ENCODE measurements at places on chromosomes 12 and 14. TPM values are rescaled to one million over a fixed set of nuclear protein-coding genes. Genes with fewer than 3 reads are reported as not detected.
A peak's percentile ranks its signal among the peaks of the same experiment; 100 is the strongest.

NGB gene
- polyA plus RNA-seq: not detected

SDR9C7 gene
- polyA plus RNA-seq: 0.22 TPM

ATL1 gene
- polyA plus RNA-seq: 11.0 TPM

LRRC9 gene
- 3.0 TPM for polyA plus RNA-seq

TMEM229B gene
- 1.9 TPM for polyA plus RNA-seq

PLCZ1 gene
- 0.52 TPM for polyA plus RNA-seq

BEGAIN gene
- 1.8 TPM for polyA plus RNA-seq

PLA2G1B gene
- polyA plus RNA-seq: 0.91 TPM

GRCh38 chr12:93829016-93829415 is 151.8 kb downstream of the CRADD start:
- no peak for DNase-seq

GRCh38 chr14:86296173-86296572 is 766.2 kb downstream of the FLRT2 start:
- DNase-seq: no peak

DNA sequence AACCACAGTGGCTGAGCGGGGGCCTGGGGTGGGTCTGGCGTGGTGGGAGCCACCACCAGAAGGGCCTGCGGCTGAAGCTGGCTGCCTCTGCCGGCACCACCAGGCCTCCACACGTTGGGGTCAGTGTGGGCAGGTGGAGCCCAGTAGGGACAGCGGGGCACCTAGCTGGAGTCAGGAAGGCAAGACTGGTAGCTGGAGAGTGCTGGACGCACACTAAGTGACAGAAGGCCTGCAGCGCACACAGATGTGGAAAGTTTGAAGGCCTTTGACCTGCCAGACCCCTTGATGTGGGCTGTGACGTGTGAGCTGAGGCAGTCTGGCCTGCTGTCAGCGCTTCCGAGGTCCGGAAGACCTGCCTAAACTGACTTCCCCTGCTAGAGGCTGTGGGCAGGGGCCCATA is 26.3 kb downstream of the RIN3 start:
- DNase-seq: no peak

DNA sequence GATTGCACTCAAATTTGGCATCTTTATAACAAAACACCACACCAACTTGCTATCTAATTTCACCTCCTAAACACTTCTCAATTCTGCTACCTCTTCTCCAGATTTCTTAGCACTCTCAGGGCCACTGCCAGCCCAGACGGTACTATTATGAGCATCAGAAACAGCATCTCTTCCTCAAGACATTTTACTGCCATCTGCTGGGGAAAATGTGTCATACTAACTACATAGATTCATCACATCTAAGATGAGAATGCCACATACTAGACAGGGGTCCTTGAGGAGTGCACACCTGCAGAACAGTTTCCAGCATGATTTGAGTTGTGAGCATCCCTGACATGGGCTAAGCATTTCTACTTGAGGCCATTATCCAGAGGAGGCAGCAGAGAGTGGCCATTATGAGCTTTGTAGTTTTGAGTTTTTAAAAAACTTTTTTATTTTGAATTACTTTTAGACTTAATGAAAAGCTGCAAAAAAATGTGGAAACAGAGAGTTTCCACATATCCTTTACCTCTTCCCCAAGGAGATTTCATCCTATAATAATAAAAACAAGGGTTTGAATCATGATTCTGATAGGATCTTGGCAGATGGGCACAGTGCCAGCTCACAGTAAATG is 15.1 kb upstream of the GRIP1 start:
- peak; percentile 35 for DNase-seq

DNA sequence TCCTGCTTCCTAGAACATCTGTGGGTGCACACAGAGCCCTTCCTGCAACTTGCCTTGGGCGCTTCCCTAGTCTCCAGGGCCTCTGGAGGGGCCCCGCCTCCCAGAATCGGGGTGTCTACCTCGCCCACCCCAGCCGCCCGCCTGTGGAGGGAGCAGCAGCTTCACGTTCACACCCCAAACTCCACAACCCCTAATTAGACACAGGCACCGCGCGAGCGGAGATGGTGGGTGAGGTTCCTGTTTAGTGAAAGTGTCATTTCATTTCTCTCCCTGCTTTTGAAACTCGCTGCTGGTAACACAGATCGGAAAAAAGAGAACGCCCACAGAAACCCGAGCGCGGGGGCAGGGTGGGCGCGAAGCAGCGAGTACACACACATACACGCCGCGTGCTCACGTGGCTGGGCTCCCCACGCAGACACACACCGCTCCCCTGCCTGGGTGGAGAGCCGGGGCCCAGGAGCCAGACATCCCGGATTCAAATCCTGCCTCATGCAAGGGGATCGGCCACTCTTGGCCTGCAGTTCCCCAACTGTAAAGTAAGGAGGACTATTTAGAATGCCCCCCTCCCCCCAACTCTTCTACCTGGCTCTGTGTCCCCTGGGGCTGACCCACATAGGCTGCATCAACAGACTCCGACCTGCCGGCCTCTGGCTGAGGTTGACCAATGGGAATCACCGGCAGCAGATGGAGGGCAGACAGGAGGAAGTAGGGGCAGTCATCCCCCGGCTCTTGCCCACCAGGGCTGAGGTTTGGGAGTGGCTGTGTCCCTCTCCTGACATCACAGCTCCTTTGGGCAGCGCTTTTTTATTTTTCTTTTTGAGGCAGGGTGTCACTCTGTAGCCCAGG is 79.2 kb upstream of the NCOR2 start:
- no peak for DNase-seq

- DNase-seq: no peak
These were observed 101.4 kb downstream of the PAPOLA start for GRCh38 chr14:96603350-96604255.

DNA sequence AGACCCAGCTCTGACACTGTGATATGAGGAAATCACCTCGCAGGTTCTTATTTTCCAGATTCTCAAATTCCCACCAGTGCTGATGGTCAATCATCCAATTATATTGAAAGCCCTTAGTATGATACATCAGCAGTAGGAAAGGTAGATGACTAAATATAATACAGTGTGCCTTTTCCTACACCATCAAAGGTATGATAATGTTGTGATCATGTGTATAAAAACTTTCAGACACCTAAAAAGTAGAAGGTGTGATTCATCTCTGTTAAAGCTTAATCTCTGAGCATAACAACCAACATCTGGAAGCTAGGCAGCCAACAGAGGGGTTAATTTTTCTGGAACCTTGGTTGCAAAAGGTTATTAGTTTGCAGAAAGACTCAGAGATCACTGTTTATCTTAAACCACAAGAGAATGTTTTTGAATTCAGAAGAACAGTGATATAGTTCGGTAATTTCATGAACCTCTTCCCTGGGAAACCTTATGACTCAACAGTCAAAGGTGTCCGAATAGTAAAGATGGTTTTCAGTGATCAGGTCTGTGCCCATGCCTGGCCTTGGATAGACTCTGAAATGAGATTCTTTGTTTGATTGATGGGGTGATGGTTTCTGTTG is 122.5 kb downstream of the ETV6 start:
- no peak for DNase-seq

GRCh38 chr12:34604631-34605509 is 582.6 kb downstream of the ALG10 start:
- DNase-seq: no peak

- no peak for DNase-seq
These were observed 73.5 kb downstream of the CCDC88C start for GRCh38 chr14:91344096-91344495.

DNA sequence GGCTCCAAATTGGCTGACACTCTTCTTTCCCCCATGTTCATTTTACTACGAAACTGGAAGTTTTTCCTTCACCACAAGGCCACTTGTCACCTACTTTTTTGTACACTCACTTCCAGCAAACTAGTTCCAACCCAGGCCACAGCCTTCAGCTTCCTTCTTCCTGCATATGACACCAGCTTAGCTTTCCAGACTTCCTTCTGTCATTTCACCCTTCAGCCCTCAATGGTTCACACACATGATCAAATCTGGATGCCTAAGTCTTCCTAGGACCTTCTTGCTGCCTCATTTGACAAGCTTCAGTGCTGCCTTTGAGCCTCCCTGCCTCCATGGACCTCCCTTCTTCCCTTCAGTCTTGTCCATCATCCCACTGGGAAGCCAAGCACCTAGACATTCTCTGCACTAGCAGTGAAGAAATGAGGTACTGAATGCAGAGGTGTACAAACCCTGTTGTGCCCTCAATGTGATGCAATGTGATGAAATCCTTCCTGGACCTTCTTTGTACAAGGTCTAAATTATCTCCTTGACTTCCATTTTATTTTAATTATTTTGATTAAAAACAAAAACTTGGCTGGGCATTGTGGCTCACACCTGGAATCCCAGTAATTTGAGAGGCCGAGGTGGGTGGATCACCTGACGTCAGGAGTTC is 4.3 kb upstream of the REC8 start:
- no peak for DNase-seq

GRCh38 chr14:38079268-38079667 is 128.4 kb upstream of the SSTR1 start:
- DNase-seq: no peak

GRCh38 chr12:115710104-115710564 is 567.4 kb downstream of the MED13L start:
- no peak for DNase-seq

- no peak for DNase-seq
These were observed 28.9 kb upstream of the TMEM179 start for GRCh38 chr14:104633276-104634137.

DNA sequence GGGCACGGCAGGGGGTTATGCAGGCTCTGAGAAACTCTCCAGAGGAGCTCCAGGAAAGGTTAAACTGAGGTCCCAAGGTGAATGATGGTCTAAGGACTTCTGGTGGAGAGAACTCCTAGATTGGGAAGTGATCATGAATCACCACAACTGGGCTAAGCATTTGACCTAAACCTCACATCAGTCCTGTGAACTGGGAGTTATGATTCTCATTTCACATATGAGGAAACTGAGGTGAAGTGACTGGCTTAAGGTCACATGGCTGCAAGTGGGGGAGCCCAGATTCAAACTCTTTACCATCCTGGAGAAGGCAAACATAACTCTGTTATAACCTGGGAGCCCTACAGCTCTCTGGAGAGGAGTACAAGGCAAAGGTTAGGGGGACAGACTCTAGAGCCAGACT is 4.2 kb downstream of the RARG start:
- DNase-seq: no peak

DNA sequence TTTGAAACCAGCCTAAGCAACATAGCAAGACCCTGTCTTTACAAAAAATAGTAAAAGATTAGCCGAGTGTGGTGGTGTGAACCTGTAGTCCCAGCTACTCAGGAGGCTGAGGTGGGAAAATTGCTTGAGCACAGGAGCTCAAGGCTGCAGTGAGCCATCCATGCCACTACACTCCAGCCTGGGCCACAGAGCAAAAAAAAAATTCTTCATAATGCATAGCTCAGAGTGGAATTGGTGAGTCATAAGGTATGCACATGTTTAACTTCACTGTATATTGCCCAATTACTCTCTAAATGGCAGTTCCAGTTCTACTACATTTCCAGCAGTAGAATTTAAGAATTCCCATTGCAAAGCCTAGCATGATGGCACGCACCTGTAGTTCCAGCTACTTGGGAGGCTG is 26.8 kb upstream of the CLIP1 start:
- DNase-seq: no peak

GRCh38 chr12:95178136-95178535 is 39.1 kb downstream of the FGD6 start:
- no peak for DNase-seq

Measured in renal cortex interstitium (tissue), 15 donors.